Omental fat pad (tissue), 4 donors: ENCODE measurements at places on chromosomes 5 and 9. TPM values are rescaled to one million over a fixed set of nuclear protein-coding genes. Genes with fewer than 3 reads are reported as not detected.

Gene ACSL6
- total RNA-seq, result not detected

Gene PCDHB6
- total RNA-seq, result 1.4 TPM

Gene FGF18
- total RNA-seq, result 2.3 TPM

Gene SLC6A3
- 0.50 TPM for total RNA-seq

Gene SPINK6
- 1.6 TPM for total RNA-seq

Gene CCL19
- not detected for total RNA-seq

Gene FOXD4
- total RNA-seq, result not detected

Gene STK32A
- 2.0 TPM for total RNA-seq
